ENCODE measurements at places on chromosomes 3 and 15. TPM values are rescaled to one million over a fixed set of nuclear protein-coding genes. Genes with fewer than 3 reads are reported as not detected.

DNA sequence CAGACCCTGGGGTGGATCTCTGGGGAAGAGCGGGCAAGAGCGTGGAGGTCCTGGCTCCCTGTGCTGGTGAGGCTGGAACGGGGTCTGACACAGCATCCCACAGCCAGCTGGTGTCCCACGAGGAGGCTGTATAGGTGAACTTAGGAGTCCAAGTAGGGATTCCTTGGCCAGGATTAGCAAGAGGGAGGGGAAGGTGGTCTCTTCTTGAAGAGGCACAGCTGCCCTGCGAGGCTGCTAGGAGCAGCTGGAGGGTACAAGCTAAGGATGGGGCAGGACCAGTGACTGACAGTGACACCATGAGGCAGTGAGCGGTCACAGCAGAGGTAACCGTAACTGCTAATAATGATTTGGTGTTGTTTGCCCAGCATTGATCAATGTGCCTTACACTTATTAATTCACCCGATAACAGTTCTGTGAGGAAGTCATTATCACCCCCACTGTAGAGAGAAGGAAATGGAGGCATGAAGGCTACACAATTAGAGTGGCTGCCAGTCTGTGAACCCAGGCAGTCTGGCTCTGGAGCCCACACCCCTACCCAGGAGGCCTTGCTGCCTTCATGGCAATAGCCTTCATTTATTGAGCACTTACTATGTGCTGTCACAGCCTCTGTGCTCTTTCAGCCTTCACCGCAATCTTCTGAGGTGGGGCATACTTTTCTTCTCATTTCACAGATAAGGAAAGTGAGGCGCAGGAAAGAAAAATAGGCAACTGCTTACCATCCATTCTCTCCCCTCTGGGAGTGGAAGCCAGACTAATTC lies 59.4 kb downstream of the TMEM44 start:
- no peaks in the 10 kb centered on the region for H3K4me1 ChIP-seq
- H3K27me3 ChIP-seq: peaks cover 11% of the 10 kb centered on the region
- H3K4me3 ChIP-seq: no peak overlapping the region
- no peaks in the 10 kb centered on the region for H3K36me3 ChIP-seq
- peak; percentile 5 for DNase-seq
- H3K27ac ChIP-seq: no peak overlapping the region

GRCh38 chr15:42193383-42193782 lies 14.7 kb downstream of the VPS39 start:
- H3K27me3 ChIP-seq: no peaks in the 10 kb centered on the region
- no peak overlapping the region for H3K4me3 ChIP-seq
- H3K4me1 ChIP-seq: no peaks in the 10 kb centered on the region

- DNase-seq: no peak
- no peak overlapping the region for H3K4me3 ChIP-seq
- H3K4me1 ChIP-seq: no peaks in the 10 kb centered on the region
- H3K27me3 ChIP-seq: no peaks in the 10 kb centered on the region
Observed at GRCh38 chr3:56997675-56998074, 62.8 kb upstream of the SPATA12 start.

PLA2G4E gene
- total RNA-seq: not detected

Data from CD8-positive, alpha-beta memory T cell (primary cell).